ENCODE measurements at places on chromosomes 3 and 15. TPM values are rescaled to one million over a fixed set of nuclear protein-coding genes. Genes with fewer than 3 reads are reported as not detected.

Gene MASP1
- 2.3 TPM for total RNA-seq

Gene ERICH6
- total RNA-seq, result not detected

Gene TRPM1
- 0.08 TPM for total RNA-seq

Gene CCR1
- 0.87 TPM for total RNA-seq

Gene MORC1
- total RNA-seq, result not detected

Gene GPR62
- not detected for total RNA-seq

Gene SEMA3B
- total RNA-seq, result 2.6 TPM

Gene RBM5
- total RNA-seq, result 84.6 TPM

GRCh38 chr3:136075218-136075808 is 109.8 kb downstream of the PPP2R3A start:
- H3K36me3 ChIP-seq, result peaks cover 3% of the 10 kb centered on the region
- H3K27ac ChIP-seq, result no peak overlapping the region
- peak; percentile 59 for DNase-seq

- no peaks in the 10 kb centered on the region for H3K27me3 ChIP-seq
- H3K27ac ChIP-seq, result peak overlapping the region; percentile 37
- H3K4me3 ChIP-seq, result no peak overlapping the region
Observed at GRCh38 chr3:18134386-18135059, 290.6 kb downstream of the SATB1 start.

DNA sequence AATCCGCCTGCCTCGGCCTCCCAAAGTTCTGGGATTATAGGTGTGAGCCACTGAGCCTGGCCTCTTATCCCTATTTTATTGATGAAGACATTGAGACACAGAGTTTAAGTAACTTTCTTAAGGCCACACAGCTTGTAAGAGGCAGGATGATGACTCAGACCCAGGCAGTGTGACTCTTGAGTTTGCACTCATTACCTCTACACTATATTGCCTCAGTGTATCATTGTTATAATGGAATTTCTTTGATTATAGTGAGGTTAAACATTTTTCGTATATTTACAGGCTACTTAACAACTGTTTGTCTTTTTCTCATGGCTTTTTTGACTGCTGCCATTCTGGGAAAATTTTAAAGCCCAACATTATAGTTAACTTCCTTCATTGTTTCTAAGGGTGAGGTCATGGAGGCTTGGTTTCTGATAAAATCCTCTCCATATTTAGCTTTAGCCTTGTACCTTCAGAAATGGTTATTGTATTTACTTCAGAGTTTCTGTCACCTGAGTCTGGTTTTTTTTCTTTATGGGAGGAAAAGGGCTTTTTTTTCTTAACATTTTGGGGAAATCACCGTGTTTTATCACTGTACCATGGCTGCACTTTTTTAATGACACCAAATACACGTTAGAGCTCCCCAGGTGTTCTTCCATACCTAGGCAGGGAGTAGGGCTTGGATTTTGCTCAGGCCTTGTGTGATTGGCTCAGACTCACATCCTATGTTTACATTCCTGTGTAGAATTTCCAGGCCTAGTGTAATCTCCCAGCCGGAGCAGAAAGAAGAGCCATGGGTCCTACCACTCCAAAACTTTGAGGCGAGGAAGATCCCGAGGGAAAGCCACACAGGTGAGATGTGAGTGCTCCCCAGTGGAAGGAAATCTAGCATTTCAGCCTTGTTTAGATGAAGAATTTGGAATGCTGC is 6.3 kb downstream of the ZNF774 start:
- H3K27ac ChIP-seq, result peak overlapping the region; percentile 98
- H3K4me1 ChIP-seq, result peaks cover 45% of the 10 kb centered on the region

DNA sequence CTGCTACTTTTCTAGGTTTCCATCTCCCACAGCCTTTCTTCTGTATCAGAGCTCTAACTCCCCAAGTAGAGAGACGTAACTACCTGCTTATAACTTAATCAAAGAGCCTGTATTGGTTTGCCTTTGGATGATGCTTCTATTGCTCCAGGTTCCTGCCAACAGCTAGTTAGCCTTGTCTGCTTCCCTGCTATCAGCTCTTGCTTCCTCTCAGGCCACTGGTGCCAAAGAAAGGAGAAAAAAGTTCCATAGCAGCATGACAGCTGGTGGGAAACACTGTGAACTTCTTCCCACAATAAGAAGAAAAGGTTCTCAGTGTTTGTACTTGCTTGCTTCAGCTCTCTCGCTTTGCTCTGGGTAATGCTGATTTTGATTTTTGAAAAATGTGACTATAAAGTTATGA is 206.6 kb downstream of the GBE1 start:
- H3K27me3 ChIP-seq, result no peaks in the 10 kb centered on the region
- no peaks in the 10 kb centered on the region for H3K36me3 ChIP-seq
- H3K27ac ChIP-seq, result no peak overlapping the region
- H3K4me1 ChIP-seq, result no peaks in the 10 kb centered on the region

DNA sequence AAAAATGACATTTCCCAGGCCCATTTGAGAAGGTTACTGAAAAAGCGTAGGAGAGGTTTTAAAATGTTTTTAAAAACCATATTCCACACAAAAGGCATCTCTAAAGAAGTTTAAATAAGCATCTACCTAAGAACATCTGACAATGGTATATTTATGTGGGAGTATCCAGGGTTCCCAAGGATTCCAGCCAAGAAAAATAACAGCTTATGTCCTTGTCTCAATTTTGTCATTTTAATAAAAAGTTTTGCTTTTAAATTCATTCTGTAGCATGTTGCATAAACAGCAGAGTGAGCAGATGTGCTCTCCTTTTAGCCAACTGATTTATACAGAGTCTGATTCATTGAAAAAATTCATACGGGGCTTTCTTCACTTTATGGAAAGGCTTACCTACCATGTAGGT is 129.9 kb downstream of the LRRC3B start:
- H3K27ac ChIP-seq, result no peak overlapping the region
- no peak overlapping the region for H3K4me3 ChIP-seq
- no peaks in the 10 kb centered on the region for H3K36me3 ChIP-seq

GRCh38 chr3:168914662-168915061 is 748.9 kb downstream of the MECOM start:
- H3K4me3 ChIP-seq, result no peak overlapping the region
- H3K36me3 ChIP-seq, result no peaks in the 10 kb centered on the region
- no peak for DNase-seq
- H3K27ac ChIP-seq, result no peak overlapping the region
- no peaks in the 10 kb centered on the region for H3K4me1 ChIP-seq
- H3K27me3 ChIP-seq, result no peaks in the 10 kb centered on the region

DNA sequence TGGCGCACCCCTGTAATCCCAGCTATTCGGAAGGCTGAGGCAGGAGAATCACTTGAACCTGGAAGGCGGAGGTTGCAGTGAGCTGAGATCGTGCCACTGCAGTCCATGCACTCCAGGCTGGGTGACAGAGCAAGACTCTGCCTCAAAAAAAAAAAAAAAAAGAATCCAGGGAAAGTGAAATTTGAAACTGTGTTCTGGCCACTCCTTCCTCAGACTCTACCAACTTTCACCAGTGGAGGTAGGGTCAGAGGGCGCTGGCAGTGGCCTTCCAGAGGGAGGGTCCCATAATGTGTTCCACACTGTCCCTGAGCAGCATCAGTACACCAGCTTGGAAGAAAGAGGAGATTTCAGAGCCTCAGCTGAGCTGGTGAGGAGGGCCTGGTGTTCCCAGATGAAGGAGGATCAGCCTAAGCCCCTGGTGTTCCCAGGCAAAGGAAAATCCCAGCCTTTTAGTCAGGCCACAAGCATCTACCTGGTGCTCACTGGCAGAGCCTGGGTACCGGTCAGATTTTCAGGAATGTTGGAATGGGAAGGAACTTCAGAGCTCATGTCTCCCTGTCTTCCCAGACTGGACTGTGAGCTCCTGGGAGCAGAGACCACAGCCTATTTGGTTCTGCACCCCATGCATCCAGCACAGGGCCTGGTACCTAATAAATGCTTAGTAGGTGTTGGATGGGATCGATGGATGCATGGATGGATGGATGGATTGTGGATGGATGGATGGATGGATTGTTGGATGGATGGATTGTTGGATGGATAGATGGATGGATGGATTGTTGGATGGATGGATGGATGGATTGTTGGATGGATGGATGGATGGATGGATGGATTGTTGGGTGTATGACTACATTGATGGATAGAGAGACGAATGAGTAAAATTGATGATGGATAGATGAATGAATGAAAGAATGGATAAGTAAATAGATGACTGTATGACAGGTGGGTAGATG is 117.9 kb downstream of the CORO2B start:
- H3K4me3 ChIP-seq, result no peak overlapping the region
- H3K27me3 ChIP-seq, result no peaks in the 10 kb centered on the region
- H3K27ac ChIP-seq, result no peak overlapping the region
- H3K36me3 ChIP-seq, result no peaks in the 10 kb centered on the region
- peaks cover 6% of the 10 kb centered on the region for H3K4me1 ChIP-seq

- H3K4me3 ChIP-seq, result no peak overlapping the region
- DNase-seq, result no peak
- no peak overlapping the region for H3K27ac ChIP-seq
Observed at GRCh38 chr3:8254489-8254888, 247.1 kb upstream of the LMCD1 start.

GRCh38 chr3:184486614-184487013 is 75.0 kb upstream of the EPHB3 start:
- H3K27ac ChIP-seq, result no peak overlapping the region
- H3K4me1 ChIP-seq, result peaks cover 42% of the 10 kb centered on the region
- H3K27me3 ChIP-seq, result no peaks in the 10 kb centered on the region
- no peaks in the 10 kb centered on the region for H3K36me3 ChIP-seq

GRCh38 chr3:177521305-177521704 is 324.0 kb upstream of the TBL1XR1 start:
- H3K4me3 ChIP-seq, result no peak overlapping the region
- H3K27me3 ChIP-seq, result no peaks in the 10 kb centered on the region
- peaks cover 20% of the 10 kb centered on the region for H3K4me1 ChIP-seq
- no peak overlapping the region for H3K27ac ChIP-seq
- DNase-seq, result no peak
- no peaks in the 10 kb centered on the region for H3K36me3 ChIP-seq

GRCh38 chr15:100761290-100761935 is 118.2 kb upstream of the ALDH1A3 start:
- no peak overlapping the region for H3K27ac ChIP-seq
- no peak for DNase-seq

DNA sequence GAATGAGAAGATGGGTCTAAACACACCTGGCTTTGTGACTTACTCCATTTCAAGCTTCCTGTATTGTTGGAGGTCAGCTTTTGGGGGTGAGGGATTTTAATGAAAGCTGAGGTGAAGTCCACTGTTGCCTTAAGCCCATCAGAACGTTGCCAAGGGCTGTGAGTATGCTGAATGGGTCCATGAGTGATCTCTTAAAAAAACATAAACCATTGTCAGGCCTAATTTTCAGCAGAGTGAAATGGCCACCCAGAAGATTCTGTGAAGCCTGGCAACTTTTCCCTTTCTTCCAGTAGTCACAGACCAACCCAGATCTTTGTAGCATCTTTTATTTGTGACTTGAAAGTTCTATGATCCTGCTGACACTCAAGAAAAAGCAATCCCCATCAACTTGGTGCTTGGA is 87.0 kb downstream of the SMAD3 start:
- peaks cover 71% of the 10 kb centered on the region for H3K4me1 ChIP-seq
- peak overlapping the region; percentile 65 for H3K27ac ChIP-seq
- H3K36me3 ChIP-seq, result peaks cover 18% of the 10 kb centered on the region
- no peak overlapping the region for H3K4me3 ChIP-seq
- peak; percentile 63 for DNase-seq
- no peaks in the 10 kb centered on the region for H3K27me3 ChIP-seq

- no peaks in the 10 kb centered on the region for H3K27me3 ChIP-seq
- no peaks in the 10 kb centered on the region for H3K36me3 ChIP-seq
- H3K27ac ChIP-seq, result no peak overlapping the region
- H3K4me3 ChIP-seq, result no peak overlapping the region
- no peaks in the 10 kb centered on the region for H3K4me1 ChIP-seq
Observed at GRCh38 chr3:38317192-38317759, 29.3 kb upstream of the XYLB start.

DNA sequence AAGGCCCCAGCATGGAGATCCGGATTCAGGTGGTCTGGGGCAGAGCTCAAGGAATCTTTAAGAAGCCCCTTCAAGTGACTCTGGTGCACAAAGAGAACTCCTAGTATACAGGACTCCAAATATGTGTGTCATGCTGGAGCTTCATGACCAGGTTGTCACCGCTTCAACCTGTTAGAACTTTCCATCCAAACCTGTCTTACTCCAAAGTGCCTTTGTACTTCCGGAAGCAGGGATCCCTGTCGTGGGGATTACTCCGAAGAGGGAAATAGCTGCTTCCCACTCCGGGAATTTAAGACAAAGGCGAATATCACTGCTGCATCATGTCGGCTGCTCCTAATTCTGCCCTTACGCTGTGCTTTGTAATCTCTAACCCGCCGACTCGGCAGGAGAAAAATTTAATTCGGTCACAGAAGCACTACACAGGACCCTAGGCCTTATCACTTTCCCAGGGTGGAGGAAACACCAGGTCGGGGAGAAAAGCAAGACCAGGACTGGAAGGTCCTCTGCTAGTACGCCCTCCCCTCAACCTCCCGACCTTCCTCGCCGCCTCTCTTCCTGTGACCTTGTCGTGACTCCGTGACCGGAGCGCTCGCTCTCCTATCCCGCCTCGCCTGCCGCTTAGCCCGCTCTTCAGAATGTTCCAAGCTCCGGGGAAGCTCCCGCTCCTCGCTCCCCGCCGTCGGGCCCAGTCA is 730 bp downstream of the HIGD1A start:
- no peak for DNase-seq
- H3K4me1 ChIP-seq, result peaks cover 8% of the 10 kb centered on the region
- peak overlapping the region; percentile 65 for H3K4me3 ChIP-seq
- peak overlapping the region; percentile 51 for H3K27ac ChIP-seq

- H3K36me3 ChIP-seq, result no peaks in the 10 kb centered on the region
- no peaks in the 10 kb centered on the region for H3K4me1 ChIP-seq
- no peak for DNase-seq
- H3K27ac ChIP-seq, result no peak overlapping the region
- H3K27me3 ChIP-seq, result 0 out of 2 replicates have a peak, but pooled peaks cover 4% of the 10 kb centered on the region
- no peak overlapping the region for H3K4me3 ChIP-seq
Observed at GRCh38 chr3:135532021-135532420, 433.5 kb upstream of the PPP2R3A start.

GRCh38 chr15:75140080-75140879 is 61.4 kb upstream of the C15orf39 start:
- no peak overlapping the region for H3K4me3 ChIP-seq
- no peaks in the 10 kb centered on the region for H3K36me3 ChIP-seq
- H3K4me1 ChIP-seq, result peaks cover 31% of the 10 kb centered on the region
- no peak overlapping the region for H3K27ac ChIP-seq
- no peaks in the 10 kb centered on the region for H3K27me3 ChIP-seq
- DNase-seq, result no peak

All from SJSA1 (cell line).